ENCODE measurements at places on chromosomes 5 and 9.
A peak's percentile ranks its signal among the peaks of the same experiment; 100 is the strongest.

DNA sequence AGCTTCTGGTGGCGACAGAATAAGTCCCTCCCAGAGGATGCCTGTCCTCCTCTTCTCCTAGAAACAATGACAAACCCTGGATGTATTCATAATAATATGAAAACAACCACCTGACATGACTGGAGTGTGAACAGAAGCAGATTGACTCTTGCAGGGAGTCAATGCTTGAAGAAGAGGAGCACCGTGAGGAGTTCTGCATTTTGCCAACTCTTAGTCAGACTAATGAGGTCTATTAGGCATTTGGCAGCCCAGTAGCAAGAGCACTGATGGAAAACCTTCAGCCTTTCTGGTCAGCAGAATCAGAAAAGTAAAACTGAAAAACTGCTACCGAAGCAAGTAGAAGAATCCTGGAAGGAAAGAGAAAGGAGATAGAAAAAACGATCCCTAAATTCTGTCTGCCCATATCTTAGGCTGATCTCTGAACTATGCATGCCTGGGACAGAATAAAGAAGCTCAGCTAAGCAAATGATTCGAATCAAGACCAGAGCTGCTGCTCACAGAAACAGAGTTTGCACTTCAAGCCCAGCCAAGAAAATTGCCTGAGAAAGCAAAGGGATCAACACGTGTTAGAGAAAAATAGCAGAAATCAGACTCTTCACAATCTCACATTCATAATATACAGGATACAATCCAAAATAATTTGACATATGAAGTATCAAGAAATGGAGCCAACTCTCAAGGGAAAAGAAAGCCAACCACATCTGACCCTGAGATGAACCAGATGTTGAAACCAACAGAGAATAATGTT, 69.5 kb upstream of the OSMR start:
- no peak for DNase-seq

- no peak for DNase-seq
Measured at GRCh38 chr9:124342776-124343485, 72.3 kb downstream of the PSMB7 start.

DNA sequence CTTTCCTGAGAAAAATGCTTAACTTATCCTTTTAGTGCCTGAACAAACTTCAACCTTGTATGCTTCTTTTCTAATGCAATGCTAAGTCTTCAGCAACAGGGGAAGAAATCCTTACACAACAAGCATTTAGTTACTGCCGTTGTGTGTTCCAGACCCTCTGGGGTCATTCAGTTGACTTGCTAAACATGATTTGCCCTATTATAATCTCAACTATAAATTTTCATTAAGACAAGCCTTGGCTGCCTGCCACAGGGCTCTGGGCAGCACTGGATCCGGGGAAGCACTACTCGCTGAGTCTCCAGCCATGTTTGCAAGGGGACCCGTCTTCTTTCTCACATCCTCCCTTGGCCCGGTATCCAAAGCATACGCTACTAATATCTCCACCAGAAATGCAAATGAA, 58.1 kb downstream of the PTCH1 start:
- DNase-seq, result no peak

DNA sequence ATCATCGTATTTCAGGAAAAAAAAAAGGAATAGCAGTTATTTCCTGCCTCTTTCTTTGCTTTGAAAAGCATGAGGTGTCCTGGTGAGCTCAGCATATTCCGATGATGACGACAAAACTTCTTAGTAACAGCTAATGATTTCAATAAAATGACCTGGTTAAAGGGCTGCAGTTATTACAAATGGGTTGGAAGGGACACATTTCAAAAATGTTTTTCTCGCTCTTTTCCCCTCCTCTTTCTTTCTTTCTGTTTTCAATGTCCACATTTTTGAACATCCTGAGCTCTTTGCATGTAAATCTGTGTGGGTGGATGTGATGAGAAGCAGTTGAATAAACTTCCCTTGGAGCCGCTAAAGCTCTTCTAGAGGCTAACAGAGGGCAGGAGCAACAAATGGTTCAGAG, 186.8 kb upstream of the SLC27A6 start:
- DNase-seq, result no peak

- DNase-seq, result no peak
Measured at GRCh38 chr5:119079318-119079921, 8.5 kb downstream of the DMXL1 start.

DNA sequence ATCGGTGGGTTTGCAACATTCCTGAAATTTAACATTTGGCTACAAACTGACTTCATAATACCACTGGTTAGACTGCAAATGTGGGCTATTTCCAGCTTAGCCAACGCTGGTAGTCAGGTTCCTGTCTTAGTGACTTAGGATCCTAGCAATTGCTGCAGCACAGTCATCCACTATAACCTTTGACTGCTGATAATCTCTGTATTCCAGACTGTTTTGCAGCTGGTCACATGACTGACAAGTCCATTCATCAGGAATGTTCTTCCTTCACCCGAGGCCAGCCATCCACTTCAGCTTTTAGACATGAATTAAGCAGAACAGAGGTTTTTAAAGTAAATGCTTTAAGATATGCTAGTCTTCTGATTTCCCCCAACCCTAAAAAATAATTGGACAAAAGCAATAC, 425.9 kb upstream of the MPDZ start:
- DNase-seq, result no peak

DNA sequence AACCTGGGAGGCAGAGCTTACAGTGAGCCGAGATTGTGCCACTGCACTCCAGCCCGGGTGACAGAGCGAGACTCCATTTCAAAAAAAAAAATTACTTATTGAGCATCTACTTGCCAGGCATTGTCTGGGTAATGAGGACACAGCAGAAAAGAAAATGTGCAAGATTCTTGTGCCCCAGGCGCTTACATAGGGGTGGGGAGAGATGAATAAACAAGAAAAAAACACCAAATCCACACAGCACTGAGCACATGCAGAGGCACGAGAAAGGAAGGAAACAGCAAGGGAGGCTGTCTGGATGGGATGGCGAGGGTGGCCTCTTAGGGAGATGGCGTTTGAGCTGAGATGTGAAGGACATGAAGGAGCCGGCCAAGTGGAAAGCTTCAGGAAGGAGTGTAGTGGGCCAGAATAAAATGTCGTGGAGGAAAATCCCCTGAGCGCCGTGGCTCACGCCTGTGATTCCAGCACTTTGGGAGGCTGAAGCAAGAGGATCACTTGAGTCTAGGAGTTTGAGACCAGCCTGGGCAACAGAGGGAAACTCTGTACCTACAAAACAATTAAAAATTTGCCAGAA, 13.9 kb downstream of the DYNC2I2 start:
- DNase-seq, result no peak

- DNase-seq, result peak; percentile 17
Measured at GRCh38 chr5:148403344-148403743, 19.6 kb downstream of the FBXO38 start.

DNA sequence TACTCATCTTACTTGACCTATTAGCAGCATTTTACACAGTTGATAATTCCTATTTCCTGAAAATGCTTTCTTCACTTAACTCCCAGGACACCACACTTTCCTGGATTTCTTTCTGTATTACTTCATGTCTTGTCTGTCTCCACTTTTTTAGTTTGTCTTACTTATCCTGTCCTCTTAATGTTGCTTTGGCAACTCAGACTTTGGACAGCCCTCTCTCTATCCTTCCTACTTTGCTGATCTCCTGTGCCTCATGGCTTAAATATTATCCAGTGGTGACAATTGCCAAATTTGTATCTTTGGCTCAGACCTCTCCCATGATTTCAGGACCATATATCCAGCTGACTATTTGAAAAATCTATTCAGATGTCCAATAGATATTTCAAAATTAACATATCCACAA, 39.8 kb upstream of the NUDT12 start:
- DNase-seq, result no peak

GRCh38 chr9:87798261-87798833, 72.4 kb downstream of the CTSL start:
- DNase-seq, result no peak

DNA sequence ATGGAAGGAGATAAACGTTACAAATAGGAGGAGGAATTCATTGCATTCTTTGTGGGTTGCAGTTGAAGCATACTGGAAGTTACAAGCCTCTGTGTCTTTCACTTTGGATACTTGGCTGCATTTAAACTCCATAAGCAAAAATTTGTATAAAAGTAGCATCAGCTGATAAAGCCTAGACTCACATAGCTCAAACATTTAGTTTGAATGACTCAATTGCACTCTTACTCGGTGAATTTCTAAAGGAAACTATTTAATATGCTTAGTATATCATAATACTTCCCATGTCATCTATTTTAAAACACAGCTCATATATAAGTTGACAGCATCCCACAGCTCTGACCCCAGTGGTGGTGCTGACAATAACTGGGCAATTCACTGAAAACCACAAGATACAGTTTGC, 596.6 kb upstream of the ZNF608 start:
- no peak for DNase-seq

- no peak for DNase-seq
Measured at GRCh38 chr9:9912459-9912858, 700.3 kb downstream of the PTPRD start.

DNA sequence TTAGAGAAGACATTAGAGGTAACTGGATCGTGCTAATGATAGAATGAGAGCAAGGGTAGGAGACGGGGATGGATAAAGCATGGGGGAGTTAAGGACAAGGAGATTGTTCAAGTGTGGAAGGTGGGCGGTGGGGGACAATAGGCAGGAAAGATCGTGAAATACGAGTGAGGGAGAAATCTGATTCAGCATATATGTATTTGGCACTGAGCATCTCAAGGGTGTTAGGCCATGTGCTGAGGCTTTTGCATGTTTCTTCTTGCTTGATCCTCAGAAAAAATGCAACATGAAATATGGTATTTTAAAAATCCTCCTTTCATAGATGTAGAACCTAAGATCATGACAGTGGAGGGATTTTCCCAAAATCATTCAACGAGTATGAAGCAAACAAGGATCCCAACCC, 240.5 kb downstream of the PAPPA start:
- no peak for DNase-seq

DNA sequence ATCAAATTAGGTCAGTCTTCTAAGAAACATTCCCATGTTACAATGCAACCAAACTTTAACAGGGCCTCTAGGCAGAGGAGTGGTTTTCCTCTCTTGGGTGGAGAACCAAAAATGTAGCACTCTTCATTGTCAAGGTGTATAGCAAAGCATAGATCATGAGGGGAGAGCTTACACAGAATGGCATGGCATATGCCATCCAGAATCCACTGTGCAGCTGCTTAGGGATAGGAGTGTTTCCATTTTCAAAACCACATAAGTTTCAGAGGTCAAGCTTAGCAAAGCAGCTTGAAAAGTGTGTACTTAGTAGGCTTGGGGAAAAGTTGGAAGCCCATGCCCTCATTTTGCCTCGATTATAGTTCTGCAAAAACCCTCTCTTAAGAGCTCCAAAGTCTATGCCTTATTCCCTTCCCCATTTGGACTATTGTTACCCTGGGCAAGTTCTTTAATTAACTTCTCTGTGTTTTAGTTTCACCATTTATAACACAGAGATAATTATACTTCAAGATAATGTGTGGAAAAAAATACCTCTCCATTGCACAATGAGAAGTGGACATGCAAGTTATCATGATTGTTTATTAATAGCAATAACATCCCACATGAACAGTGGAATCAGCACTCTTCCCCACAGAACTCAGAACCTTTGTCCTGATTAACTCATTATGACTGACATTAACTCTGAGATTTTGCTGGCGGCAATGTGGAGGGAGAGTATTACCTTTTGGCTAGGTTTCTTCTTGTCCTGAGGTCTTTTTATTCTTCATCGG, 398.9 kb upstream of the WWC1 start:
- DNase-seq, result no peak

- DNase-seq, result no peak
Measured at GRCh38 chr5:102713682-102714231, 41.3 kb upstream of the PAM start.

DNA sequence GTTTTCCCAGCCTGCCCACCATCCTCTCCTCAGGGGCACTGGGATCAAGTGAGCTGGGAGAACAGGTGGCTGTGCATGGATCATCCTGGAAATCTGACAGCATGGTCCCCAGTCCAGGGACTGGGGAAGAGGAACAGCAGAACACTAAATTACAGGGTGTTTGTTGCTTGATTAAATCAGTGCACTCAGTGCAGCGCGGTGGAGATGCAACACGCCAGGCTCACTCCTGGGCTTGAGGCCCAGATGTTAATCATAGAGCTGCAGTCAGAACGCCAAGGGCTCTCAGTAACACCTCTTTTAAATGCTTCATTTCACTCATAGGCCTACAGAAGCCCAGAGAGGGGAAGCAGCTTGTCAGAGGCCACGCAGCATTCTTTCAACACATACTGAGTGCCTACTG, 14.2 kb upstream of the LARP1 start:
- DNase-seq, result no peak

- DNase-seq, result no peak
Measured at GRCh38 chr5:3789519-3790193, 194.0 kb downstream of the IRX1 start.

- DNase-seq, result no peak
Measured at GRCh38 chr9:70318002-70318401, 59.2 kb downstream of the SMC5 start.

DNA sequence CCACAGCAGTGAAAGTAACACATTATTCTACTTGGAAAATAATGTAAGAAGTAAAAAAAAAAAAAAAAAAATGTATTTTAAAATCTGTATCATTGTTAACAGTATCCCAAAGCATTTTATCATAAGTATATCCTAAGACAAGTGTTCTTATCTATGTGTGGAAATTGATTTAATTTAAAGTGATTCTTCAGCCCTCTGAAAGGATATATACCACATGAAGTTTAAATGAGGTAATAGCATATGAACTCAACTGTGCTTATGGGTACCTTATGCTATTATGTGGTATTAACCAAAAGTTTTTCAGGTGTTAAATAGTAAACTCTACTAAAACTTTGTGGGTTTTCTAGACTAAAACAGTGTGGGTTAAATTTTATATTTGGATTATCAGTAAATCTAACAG, 2.8 kb upstream of the SECISBP2 start:
- no peak for DNase-seq

DNA sequence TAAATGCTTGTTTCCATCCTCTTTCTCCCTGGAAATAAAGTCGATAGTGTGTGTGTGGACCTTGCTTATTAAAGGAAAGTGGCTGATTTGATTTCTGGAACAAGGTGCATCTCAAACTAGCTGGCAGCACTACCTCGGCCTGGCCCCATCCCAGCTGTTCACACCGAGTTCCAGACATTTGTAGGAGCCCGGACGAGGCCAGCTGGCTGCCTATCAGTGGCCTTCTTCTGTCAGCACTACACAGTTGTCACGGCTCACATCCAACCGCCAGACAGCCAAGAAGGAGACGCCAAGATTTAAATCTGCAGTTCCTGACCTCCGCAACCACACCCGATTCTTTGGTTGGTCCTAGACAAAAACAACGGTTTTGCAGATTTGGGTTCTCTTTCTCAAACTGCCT, 63.6 kb downstream of the PALM2AKAP2 start:
- no peak for DNase-seq

Data from GM06990 (cell line).